ENCODE measurements at places on chromosomes 12 and 14.

DNA sequence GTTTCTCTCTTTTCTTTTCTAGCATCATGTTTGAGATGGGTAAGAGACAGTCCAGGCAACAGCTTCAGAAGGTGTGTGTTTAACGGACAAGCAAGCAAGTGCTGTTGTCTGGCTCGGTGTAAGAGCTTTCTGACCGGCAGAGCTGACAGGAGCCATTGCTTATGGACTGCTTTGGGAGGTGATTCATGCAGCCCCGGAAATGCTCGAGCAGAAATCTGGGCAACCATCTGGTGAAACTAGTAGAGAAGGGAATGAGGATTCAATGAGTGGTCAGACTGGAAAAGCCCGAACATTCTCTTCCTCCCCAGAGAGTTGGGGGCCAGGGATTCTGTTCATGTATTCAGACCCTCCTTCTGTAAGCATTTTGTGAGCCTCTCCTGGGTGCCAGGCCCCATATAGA lies 24.4 kb downstream of the TUNAR start:
- no peak for DNase-seq

DNA sequence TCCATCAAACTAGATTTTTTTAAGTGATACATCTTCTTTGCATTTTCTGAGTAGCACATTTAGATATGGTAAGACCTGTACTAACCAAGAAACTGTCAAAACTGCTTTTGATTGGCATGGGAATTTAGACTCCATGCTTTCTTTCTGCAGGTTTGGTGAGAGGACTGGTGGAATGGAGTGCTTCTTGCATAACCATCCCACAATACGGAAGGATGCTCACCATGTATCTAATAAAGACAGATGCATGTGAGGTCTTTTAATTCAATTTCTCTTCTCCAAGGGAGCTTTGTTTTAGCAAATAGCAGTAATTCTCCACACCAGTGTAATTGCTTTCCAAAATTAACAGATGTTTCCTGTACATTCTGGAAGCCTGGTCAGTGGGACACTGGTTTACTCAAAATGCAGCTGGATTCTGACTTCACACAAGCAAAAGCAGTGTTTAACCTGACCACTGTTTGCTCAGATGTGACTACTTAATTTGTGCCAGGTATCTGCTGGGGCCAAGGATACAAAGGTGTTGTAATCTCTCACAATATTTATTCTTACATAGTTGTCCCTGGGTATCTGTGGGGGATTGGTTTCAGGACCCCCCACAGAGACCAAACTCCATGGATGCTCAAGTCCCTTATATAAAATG lies 26.1 kb downstream of the FGD6 start:
- DNase-seq = no peak

DNA sequence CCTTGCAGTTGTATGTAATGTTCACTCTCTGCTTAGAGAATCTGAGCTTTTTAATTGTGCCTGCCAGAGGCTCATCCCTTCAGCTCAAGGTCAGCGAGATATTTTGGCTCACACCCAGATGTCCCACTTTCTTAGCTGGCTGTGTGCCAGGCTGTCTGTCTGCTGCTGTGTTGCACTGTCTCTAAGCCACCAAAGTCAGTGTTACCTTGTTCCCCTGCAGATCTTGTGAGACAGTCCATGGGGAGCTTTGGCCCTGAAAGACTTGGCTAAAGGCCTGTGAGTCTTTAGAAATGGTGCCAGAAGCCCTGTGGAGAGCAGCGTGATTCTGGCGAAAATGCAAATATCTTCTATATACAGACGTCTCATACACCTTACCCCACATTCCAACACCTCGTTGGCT lies 293.7 kb downstream of the TTC6 start:
- no peak for DNase-seq

GRCh38 chr14:61268812-61269211 lies 12.3 kb downstream of the TMEM30B start:
- DNase-seq = no peak

DNA sequence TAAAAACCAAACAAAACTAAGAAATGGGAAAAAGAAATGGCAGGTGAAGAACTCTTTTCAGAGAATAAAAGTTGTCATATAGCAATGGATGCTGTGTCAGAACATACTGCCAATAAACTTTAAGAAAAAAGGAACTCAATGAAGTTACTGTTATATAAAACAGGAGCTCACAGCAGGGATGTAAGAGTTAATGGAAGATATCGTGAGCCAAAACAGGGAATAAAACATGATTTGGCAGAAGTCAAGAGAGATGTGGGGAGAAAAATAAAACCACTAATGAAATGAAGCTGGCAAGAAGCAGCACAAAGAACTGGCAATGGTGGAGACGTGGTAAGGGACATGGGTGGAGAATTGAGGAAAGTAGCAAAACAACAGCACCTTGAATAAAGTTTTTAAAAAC lies 61.0 kb downstream of the TAOK3 start:
- DNase-seq = no peak

- DNase-seq = no peak
Measured at GRCh38 chr12:90333939-90334338, 621.0 kb downstream of the CCER1 start.

GRCh38 chr14:58805605-58806409 lies 168.0 kb downstream of the DACT1 start:
- DNase-seq = peak; percentile 84

- no peak for DNase-seq
Measured at GRCh38 chr14:22952418-22952817, 4.5 kb downstream of the HAUS4 start.

GRCh38 chr14:51859131-51859530 lies 1.3 kb upstream of the GNG2 start:
- no peak for DNase-seq

GRCh38 chr14:80167793-80168448 lies 43.4 kb downstream of the DIO2 start:
- DNase-seq = no peak

- DNase-seq = no peak
Measured at GRCh38 chr12:10968765-10969456, 17.8 kb downstream of the TAS2R50 start.

DNA sequence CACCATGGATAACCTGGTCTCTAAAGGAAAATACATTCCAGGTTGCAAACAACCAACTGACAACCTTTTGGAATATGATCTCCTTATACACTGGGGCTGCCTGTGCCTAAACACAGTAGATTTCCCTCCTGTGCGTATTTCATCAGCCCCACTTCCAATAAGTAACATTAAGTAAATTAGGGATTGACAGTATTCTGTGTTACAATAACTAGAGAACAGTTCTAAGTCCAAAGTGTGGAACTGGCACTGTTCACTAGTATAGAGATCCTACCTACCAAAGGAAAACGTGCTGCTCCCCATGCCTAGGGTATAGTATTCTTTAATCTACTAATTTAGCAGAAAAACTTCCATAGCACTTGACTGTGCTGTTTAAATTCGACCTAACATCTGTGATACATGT lies 82.8 kb downstream of the SLC38A1 start:
- DNase-seq = no peak

DNA sequence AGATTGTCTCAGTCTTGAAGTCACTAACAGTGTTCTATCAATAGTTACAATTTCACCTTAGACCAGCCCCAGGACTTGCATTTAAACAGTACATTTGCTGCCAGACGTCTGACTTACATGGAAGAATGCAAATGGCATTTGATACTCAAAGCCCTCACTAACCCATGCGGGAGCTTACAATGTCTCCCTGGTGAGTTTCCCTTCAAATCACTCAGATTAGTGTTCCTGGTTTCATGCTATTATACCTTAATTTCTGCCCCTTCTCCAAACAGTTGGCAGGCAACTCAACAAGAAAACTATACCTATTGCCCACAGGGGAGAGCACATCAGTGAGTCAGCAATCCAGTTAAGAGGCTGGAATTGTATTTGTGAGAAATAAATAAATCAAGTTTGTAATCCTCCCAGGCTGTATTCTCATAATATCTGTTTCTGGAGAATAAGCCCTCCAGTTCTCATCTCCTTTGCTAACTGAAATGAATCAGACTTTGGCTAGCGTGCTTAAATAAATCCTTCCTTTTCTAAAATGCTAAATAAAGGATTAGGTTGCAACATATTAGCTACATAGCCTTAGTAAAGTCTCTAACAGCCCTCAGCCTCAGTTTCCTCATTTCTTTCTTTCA lies 23.7 kb downstream of the GSTZ1 start:
- no peak for DNase-seq

GRCh38 chr12:50988871-50989270 lies 36.5 kb downstream of the HIGD1C start:
- DNase-seq = no peak

GRCh38 chr12:92065018-92065499 lies 80.6 kb downstream of the BTG1 start:
- DNase-seq = peak; percentile 52

DNA sequence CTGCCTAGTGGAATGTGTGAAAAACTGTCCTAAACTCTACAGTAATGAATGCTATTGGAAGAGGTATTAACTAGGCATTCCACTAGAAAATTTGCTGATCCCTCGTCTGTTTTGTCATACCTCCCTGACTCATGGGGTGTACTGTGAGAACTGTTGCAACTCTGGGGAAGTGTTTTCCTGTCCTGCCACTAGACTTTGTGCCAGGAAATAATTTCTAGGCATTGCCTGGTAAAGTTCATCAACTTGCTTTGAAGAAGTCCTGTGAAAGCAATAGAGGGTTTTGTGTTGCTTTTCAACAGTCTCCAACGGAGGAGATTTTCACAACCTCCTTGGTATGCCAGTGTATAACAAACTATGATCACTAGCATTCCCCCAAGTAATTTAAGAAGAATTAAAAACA lies 139.9 kb downstream of the AKAP6 start:
- DNase-seq = no peak

DNA sequence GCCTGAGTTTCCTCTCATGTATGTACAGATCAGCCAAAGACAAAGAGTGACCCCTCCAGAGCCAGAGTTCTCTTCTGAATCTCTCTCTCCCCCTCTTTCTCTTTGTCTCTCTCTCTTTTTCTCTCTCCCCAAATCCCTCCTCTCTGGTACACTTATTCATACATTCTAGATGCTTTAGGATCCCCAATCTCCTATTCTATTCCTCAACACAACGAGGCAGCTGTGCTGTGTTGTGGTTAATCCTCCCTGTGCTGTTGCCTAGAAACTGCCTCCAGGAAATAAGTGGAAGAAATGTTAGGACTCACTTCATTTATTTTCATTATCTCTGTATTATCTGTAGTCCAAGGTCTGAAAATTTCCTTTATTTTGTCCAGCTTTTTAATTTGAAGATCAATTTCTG lies 350.5 kb upstream of the OR4E1 start:
- no peak for DNase-seq

- DNase-seq = no peak
Measured at GRCh38 chr14:104356020-104356737, 217.8 kb downstream of the KIF26A start.

DNA sequence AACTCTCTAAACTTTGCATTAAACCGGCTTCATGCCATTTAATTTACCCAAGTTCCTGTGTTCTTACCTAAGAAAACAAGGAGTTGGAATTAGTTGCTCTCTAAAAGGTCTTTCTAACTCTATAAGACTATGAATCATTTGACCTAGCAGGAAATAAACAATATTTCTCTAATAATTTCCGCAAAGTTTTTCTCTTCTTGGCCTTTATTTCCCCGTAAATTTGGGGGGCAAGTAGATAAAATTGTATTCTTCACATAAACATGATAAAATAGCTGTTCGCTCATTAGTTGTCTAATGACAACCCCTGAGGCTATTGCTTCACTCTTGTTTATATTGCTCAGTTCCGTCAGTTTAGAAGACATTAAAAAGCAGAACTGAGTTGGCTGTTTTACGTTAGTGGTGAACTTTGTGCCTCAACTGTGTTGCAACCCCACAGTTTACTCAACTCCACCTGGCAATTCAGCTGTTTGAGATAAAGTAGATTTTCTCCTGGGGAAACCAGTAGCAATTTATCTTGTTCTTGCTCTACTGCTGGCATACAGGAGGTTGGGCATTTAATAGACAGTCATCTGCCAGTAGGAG lies 74.7 kb downstream of the BTG1 start:
- no peak for DNase-seq

DNA sequence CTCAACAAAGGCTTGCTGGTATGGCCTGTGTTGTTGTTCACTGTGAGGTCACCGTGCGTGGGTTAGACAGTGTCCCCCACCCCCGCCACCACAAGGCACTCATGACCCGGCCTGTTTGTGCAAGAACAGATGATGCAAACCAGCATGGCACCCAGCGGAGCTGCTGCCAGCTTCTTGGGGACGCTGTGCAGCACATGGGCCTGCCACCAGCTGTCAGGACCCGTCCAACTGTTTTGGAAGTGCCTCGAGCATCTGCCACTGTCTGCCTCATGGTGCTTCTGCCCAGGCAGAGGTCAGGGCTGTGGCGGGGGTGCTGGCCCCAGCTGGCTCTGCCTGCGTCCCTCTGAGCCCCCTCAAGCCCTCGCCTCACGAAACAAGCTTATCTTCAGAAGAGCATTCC lies 1.5 kb downstream of the ASB2 start:
- DNase-seq = no peak

GRCh38 chr12:52851787-52852186 lies 3.0 kb upstream of the KRT78 start:
- DNase-seq = no peak

DNA sequence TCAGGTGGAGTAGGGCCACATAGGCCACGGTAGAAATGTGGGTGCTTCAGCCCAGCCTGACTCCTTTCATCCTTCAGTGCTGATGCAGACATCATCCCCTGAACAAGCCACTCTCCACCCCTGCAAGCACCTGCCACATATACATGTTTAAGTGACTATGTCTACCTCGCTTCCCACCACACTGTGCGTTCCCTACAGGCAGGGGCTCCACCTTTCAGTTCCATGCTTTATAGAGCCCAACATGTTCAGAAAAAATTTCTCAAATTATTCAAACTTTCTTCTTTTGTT lies 11.6 kb downstream of the SLC7A7 start:
- no peak for DNase-seq

GRCh38 chr14:70706177-70706576 lies 64.5 kb downstream of the TTC9 start:
- no peak for DNase-seq

- DNase-seq = peak; percentile 16
Measured at GRCh38 chr12:78324234-78324633, 493.5 kb downstream of the NAV3 start.

- DNase-seq = peak; percentile 45
Measured at GRCh38 chr12:57621497-57622292, 10.5 kb downstream of the ARHGEF25 start.

DNA sequence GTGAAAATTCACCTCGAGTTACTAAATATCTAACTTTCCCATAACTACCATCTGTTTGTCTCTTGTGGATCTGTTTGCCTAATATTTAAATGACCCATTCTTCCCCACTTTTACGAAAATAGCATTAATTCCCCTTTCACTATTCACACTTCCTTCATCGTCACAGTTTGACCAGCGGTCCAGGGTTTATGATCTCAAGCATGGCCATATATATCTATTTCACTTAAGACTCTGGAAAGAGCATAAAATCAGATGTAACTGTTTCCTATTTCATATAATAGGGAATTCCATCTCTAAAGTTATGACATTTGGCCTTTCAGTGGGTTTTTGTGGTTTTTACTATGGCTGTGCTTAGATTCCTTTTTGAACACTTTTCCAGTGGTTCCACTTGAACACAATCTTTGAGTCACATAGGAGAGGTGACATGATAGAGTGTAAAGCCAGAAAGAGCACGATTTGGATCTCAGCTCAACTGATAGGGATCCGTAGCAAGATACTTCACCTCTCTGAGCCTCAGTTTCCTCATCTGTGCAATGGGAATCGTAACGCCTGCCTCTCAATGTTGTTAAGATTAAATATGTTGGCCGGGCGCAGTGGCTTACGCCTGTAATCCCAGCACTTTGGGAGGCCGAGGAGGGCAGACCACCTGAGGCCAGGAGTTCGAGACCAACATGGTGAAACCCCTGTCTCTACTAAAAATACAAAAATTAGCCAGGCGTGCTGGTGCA lies 754 bp upstream of the BCL2L14 start:
- DNase-seq = no peak
